ENCODE measurements at places on chromosomes 13 and 19. TPM values are rescaled to one million over a fixed set of nuclear protein-coding genes. Genes with fewer than 3 reads are reported as not detected.

The MEF2B gene
- total RNA-seq, result 0.27 TPM

The ATP8B3 gene
- total RNA-seq, result 4.3 TPM

The ACP7 gene
- total RNA-seq, result not detected

DNA sequence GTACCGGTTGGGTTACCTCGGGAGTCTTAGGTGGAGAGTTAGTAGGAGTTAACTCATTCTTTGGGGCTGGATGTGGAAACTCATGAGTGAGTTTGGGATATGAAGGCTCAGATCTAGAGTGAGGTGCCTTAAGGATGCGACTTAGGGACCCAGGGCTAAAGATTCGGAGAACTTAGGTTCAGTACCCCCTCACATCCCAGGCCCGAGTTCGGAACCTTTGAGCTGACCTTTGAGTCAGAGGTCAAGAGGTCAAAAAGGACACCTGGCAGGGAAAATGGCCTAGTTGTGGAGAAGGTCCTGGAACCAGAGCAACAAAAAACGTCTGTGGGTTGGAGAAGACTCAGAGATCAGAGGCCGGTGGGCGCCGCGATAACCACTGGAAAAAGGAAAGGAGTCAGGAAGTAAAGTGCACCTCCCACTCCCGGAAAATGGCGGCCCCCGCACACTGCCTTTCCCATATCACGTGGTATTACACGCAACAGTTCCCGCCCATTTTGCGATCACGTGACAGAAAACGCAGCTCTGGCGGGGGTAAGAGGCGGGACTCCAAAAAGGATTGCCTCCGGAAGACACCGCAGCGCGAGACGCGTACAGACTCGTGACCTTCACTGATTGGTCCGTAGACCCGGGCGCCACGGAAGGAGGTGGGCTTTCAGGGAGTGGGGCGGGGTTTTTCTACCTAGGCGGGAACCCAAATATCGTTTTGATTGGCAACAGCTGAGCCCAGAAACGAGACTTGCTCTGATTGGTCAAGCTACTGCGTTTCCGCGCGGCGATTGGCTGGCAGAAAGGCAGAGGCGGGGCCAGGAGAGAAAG, at the start of gene ACTMAP:
Gene ACTMAP, minus strand, starts transcription at position 420 of the 816 bp plus-strand sequence. CDS start 674 bp downstream, outside the sequence.
- peak; percentile 100 for DNase-seq

GRCh38 chr13:98342953-98343352, 165.9 kb upstream of the RNF113B start:
- DNase-seq, result no peak

GRCh38 chr19:18000915-18001776, 6.8 kb upstream of the ARRDC2 start:
- DNase-seq, result peak; percentile 96

- DNase-seq, result no peak
These were observed 30.2 kb downstream of the TMTC4 start for GRCh38 chr13:100644371-100644770.

DNA sequence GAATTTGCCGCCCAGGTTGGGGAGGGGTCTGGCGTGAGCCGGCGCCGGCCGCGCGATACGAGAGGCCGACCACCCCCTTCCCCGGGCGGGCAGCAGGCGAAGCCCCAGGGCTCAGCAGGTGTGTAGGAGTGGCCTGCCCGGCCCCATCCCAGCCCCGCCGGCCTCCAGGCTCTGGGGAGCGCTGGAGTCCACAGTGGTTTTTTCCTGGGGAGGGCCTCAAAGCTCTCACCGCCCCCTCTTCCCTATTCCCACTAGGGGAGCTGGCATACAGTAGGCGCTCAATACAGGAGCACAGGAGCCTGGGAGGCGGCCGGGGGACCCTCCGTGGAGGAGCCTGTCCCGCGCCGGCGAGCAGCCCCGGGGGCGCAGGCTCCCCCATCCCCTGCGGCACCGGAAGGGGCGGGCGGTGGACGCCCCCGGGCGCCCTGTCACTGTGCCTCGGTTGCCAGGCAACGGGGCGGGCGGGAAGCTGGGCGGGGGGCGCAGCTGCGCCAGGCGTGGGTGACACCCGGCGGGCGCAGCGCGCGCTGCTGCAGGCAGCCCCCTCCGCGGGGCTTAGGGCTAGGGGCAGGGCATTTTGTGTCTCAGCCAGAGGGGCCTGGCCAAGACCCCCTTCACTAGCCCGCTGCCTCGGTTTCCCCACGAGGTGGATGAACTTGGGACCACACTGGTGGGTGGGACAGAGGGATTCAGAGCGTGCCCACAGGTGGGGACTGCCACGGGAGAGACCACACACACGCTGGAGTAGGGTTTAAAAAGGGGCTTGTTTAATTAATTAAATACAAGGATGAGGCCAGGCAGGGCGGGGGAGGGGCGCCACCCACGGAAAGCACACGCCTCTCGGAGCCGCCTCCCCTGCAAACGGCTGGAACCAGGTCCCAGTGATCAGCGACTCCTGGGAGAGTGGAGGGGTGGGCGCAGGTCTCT, 3.6 kb upstream of the REXO1 start:
- peak; percentile 88 for DNase-seq

GRCh38 chr19:51065221-51065960, 499 bp upstream of the KLK13 start:
- DNase-seq, result no peak

- no peak for DNase-seq
These were observed 17.4 kb upstream of the MLLT1 start for GRCh38 chr19:6297202-6297601.

GRCh38 chr13:48431987-48432615, 19.2 kb upstream of the LPAR6 start:
- no peak for DNase-seq

- DNase-seq, result no peak
These were observed 133.5 kb upstream of the IRS2 start for GRCh38 chr13:109919715-109920375.

DNA sequence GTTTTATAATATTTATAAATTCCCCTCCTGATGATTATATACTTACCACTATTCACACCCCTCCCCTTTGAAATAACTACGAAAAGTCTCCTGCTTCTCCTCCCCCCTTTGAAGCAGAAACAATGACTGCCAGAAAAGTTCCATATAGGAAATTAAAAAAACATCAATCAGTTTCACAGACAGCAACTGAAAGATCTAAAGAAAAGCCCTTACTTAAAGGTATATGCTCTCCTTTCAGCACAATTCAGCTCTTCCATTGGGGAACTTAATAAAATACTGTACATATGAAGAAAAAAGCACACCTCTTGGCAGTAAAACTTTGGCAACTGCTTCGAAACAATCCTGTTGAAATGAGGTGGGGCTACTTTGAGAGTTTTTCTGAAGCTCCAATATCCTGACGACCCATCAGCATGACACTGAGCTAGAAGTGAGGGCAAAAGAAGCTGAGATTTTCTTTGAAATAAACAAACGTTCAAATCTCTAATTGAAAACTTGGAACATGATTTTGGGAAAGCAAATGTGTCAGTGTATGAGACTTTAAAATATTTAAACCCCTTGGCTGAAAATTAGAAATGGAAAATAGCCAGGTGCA, 147.6 kb upstream of the RXFP2 start:
- no peak for DNase-seq

DNA sequence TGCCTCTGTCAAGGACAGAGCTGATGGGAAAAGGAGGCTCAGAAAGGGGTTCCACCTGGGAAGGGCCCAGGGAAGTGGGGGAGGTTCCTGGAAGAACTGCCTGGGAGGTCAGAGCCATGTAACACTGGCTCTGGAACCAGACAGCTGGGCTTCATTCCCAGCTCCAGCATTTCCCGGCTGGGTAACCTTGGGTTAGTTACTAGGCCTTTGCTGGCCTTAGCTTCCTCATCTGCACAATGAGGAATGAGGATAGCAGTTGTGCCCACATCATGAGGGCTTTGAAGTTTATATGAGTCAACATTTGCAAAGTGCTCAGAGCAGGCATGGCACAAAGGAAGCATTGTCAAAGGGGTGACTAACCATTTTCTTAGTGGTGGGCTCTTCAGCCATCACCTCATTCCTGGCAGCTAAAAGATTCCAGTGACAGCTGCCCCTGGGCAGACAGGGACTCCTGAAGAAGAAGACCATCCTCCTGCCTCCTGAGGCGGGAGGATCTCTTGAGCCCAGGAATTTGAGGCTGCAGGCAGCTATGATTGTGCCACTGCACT, 1.7 kb upstream of the DNAJB1 start:
- DNase-seq, result no peak

DNA sequence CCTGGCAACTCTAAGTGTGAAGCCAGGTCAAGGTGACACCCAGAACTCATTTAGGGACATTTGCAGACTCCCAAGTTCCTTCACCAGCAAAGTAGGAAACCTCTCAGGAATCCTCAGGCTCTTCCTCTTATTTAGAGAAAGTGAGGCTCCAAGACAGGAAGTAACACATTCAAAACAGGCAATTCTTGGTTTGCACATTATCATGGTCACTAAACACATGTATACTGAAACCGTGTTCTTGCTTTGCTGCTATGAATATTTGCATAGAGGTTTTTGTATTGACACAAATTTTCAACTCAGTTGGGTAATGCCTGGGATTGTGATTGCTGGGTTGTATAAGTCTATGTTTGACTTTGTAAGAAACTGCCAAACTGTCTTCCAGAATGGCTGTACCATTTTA, 13.2 kb upstream of the URI1 start:
- DNase-seq, result no peak

DNA sequence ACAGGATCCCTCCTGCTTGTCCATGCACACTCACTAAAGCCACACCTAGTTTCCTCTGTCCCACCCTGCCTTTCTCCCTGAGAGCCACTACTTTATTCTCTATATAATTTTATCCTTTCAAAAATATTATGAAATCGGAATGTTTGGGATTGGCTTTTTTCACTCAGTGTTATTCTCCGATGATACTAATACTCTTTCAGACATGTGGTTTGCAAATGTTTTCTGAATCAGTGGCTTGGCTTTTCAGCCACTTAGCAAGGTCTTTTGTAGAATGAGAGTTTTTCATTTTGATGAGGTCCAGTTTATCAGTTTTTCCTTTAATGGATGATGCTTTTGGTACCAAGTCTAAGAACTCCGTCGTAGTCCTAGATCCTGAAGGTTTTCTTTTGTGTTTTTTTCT, 11.6 kb downstream of the SPATA13 start:
- no peak for DNase-seq

- no peak for DNase-seq
These were observed 17.2 kb downstream of the BRSK1 start for GRCh38 chr19:55300886-55301458.

- DNase-seq, result no peak
These were observed 169.0 kb upstream of the UFM1 start for GRCh38 chr13:38180670-38181069.

Measured in hematopoietic multipotent progenitor cell (in vitro differentiated cells).